ENCODE measurements at places on chromosomes 1 and 21.
A peak's percentile ranks its signal among the peaks of the same experiment; 100 is the strongest.

GRCh38 chr21:34520764-34521508 lies 8.9 kb upstream of the KCNE1 start:
- no peak for DNase-seq

GRCh38 chr1:230773396-230774033 lies 26.3 kb downstream of the CAPN9 start:
- no peak for DNase-seq

DNA sequence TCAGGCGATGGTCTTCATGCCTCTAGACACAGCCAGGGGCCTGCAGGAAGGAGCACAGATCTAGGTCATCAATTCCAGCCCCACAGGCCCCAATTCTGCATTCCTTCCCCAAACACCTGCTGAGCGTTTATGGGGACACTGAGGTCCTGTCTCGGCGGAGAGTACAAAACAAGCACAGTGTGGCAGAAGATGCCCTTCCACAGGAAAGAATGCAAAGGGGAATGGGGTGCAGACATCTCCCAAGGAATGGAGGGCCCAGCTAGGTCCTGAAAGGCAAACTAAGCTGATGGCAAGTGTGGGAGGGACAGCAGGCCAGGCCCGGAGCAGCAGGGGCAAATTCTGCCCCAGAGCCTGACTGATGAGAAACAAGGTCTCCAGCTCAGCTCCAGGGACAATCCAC lies 3.5 kb upstream of the S100A8 start:
- DNase-seq = no peak

DNA sequence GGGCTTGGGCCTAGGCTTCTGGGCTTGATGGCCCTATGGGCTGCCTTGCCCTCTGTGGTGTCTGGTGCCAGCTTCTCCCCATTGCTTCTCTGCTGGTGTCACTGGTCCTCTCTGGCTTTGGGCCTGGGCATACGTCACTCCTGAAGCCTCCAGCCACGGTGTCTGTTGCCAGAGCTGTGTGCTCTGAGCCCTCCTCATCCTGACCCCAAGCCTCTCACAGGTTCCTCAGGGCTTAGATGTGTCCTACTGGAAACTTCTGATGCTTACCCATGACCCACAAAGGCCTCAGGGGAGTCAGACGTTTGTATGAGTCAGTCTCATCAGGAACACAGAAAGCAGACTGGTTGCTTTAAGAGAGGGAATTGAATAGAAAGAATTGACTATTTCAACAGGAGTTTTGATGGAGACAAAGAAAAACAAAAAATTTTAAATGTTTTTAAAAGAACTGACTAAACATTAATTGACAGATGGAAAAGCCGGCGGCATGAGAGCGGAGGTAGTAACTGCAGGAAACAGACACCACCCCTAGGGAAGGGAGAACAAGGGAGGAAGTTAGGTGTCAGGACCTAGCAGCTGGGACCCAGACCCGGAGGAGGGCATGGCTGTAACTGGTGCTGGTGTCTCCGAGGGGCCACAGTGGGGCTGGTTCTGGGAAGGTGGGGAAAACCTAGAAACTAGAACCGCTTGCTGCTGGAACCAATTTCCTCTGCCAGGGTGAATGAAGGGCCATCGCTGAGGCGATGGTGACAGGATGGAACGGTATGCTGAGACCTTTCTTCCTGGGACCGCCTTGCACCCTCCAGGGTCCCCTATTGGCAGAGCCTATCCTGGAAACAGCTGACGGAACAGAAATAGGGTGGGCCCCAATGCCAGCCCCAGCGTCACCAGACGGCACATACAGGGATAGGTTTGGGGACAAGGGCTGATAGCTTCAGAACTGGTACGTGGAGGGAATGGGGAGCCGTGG lies 40.0 kb upstream of the CITED4 start:
- peak; percentile 87 for DNase-seq

DNA sequence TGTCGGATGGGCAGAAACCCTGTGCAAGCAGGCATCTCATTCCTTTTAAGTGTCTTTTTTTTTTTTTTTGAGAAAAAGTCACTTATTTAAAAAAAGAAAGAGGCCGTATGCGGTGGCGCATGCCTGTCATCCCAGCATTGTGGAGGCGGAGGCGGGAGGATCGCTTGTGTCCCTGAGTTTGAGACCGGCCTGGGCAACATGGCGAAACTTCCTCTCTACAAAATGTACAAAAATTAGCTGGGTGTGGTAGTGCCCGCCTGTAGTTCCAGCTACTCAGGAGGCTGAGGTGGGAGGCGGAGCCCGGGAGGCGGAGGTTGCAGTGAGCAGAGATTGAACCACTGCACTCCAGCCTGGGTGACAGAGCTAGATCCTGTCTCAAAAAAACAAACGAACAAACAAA lies 1.7 kb downstream of the GPR137B start:
- no peak for DNase-seq

DNA sequence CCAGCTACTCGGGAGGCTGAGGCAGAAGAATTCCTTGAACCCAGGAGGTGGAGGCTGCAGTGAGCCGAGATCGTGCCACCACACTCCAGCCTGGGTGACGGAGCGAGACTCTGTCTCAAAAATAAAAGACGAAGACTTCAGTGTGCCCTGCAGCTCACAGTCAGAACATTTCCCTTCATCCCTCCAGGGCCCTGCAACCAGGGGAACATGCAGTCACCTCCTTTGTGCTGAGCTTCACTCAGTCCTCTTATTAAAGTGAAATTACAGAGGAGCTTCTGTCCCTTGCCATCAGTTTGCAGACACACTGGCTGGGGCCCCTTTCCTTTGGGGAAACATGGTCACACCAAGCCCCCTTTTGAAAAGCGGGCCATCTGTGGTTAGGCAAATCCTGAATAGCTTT lies 24.2 kb downstream of the FHAD1 start:
- no peak for DNase-seq

GRCh38 chr1:228268881-228269265 lies 61.0 kb downstream of the OBSCN start:
- DNase-seq = no peak

DNA sequence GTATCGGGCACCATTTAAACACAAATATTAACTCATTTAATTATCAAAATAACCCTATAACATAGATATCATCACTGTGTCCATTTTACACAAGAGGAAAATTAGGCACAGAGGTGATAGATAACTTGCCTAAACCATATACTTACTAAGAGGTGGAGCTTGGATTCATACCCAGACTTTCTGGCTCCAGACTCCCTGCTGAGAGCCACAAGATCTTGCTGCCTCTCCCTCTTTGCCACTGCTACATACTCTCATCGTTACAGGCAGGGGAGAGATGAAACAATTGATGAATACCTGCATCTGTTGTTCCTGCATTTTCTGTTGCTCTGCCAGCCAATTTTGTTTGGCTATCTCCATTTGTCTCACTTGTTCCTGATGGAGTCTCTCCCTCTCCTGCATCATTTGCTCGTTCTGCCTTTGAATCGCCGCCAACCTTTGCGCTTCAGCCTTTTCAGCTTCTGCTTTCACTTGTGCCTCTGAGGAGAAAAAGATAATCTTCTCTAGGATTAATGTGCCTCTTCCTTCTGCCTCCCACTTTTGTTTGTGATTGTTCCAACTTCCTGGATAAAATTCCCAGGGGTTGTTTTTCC lies 10.6 kb downstream of the GBP5 start:
- DNase-seq = no peak

DNA sequence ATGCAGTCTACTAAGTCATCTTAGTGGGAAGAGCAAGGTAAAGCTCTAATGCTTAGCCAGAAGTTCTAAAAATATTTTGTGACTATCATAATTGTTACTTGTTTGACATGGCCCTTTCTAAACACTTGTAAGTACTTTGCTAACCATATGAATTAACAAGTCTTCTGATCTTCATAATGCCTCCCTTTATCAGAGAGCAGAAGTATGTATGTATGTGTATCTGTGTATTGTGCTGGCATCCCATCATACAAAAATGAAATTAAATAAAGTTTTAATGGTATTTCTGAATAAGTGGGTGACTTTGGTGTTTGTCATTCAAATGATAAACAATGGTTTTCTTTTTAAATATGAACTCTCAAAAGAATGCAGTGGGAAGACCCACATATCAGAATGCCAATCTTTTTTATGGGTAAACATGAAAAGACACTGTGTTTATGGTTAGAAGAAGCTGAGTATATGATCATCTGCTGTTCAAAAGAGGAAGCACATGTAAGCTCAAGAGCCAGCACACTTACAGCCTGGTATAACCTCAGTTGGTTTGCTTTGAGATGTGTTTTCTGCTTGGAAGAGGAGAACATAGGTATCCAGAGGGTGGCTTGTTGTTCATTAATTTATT lies 159.6 kb downstream of the CLEC20A start:
- DNase-seq = peak; percentile 17

GRCh38 chr1:206782448-206782847 lies 10.2 kb upstream of the IL10 start:
- DNase-seq = no peak

- no peak for DNase-seq
Measured at GRCh38 chr1:54594463-54594862, 28.9 kb downstream of the FAM151A start.
